ENCODE measurements at places on chromosomes 5 and 9.

DNA sequence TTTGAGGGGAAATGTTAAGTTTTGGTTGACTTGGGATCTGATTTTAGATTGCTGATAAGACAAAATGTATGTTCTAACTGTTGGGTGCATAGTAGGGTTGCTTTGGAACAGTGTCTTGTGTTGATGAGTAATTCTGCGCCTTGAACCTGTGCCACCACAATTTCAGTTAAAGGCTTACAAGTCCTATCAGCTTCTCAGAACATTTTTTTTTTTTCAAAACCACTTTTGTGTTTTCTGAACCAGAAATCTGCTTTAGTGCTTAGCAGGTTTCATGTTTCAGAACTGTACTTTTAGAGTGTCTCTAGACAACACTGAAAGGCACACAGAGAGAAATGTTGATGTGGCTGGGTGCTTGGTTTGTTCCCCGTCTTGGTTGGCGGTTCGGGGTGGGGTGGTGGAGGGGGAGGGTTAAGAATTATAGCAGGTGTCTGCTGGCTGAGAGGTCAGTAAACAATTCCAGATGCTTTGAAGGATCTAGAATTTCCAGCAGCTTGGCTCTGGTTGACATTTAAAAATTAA lies 84.6 kb downstream of the ANKRD55 start:
- no peak for DNase-seq

DNA sequence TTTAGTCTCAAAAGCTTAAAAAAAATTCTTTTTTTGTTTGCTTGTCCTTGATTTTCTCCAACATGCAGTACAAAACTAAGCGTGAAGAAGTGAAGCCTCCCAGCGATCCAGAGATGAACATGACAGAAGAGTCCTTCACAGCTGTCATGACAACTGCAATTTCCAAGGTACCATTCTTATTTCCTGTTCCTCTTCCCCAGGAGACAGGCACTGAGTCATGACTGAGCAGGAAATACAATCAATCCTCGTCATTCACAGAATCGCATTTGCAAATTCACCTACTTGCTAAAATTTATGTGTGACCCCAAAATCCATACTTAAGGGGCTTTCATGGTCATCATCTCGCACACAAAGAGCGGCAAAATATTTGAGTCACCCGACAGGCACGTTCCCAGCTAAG lies 77.3 kb downstream of the SLC1A1 start:
- DNase-seq = no peak

GRCh38 chr9:90141723-90142122 lies 500.9 kb downstream of the DIRAS2 start:
- no peak for DNase-seq

DNA sequence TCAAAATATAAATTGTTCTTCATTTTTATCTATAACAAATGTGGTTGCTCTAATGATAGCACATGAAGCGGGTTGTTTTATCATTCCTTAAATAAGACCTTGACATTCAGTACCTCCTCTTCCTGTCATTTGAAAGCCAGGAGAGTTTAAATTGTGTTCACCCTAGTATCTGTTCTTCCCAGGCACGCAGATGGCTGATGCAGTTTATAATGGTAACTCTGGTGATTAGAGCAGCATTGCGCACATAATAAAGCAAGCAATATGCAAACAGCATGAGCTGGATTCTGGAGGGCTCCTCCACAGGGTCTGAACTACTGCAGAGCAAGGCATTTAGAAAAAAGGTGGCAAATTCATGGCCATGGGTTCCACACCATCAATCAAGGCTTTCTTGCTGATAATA lies 307.8 kb downstream of the ENC1 start:
- DNase-seq = no peak

DNA sequence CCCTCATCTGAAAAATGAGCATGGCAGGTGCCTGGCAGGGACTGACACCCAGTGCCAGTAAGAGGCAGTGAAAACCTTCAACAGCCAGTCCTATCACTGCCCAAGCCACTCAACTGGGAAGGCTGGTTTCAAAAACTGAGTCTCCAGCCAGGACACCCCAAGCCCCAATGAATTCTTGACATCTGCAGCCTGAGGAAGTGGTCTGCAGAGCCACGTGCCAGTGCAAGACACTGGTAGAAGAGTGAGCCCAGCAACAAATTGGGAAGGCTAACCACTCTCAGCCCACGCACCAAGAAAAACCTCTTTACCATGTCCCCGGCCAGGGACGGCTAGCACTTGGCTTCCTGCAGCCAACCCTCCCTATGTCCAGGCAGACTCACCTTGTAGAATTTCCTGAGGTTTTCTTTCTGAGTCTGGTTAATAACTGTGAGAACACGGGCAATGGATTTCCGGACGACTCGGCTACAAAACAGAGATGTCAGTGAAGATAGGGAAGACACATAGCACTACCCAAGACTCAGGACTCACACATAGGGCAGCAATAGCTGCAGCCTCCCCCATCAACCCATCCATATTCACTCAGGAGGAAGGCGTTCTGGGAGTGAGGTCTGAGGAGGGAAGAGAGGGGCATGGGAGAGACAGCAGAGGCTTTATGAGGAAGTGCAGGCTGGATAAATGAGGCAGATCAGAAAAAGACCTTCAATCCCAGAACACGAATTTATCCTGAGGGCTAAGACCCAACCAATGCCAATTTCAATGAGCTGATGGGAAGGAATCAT lies 1.8 kb downstream of the RPL35 start:
- DNase-seq = no peak

Measured in anterior cingulate cortex (tissue), 58 donors.